Activated T-helper 9 cell treated with anti-CD3 and anti-CD28 coated beads, Interleukin-2, amount 50 U/mL, for 16 hours (primary cell): ENCODE measurements at places on chromosomes 2 and 18.

DNA sequence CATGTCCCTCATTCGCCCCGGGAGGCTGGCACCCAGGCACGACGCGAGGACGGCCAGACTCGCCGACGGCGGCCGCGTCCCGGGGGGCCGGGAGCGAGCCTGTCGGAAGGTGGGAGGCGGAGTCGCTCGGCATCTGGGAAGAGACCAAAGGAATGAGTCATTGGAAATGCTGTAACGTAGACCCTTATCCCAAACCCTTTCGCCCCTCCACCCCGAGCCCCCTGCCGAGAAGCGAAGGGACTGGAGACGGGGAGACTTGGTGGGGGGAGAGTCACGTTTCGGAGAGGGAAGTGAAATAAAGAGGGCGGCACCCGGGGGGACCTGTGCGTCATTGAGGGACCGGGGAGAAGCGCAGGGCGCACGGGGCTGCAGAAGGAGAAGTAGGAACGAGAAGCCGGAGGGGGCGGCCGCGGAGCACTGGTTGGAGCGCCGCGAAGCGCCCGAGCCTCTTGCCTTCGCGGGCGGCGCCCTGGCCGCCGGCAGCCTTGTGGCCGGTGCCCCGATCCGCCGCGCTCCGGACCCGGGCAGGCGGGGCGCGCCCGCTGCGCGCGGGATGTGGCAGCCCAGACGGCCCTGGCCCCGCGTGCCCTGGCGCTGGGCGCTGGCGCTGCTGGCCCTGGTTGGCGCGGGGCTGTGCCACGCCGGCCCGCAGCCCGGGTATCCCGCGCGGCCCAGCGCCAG is at the start of gene EMILIN2:
Gene EMILIN2, plus strand, starts transcription at position 371 of the 681 bp plus-strand sequence. Its CDS starts 183 bp downstream, at position 554.
- DNase-seq: peak; percentile 21

- no peak for DNase-seq
These were observed 122.9 kb downstream of the GLI2 start for GRCh38 chr2:120858361-120859106.

GRCh38 chr2:53575721-53576124 is 191.9 kb upstream of the CHAC2 start:
- DNase-seq: no peak

GRCh38 chr2:45821558-45822271 is 170.2 kb downstream of the PRKCE start:
- no peak for DNase-seq

DNA sequence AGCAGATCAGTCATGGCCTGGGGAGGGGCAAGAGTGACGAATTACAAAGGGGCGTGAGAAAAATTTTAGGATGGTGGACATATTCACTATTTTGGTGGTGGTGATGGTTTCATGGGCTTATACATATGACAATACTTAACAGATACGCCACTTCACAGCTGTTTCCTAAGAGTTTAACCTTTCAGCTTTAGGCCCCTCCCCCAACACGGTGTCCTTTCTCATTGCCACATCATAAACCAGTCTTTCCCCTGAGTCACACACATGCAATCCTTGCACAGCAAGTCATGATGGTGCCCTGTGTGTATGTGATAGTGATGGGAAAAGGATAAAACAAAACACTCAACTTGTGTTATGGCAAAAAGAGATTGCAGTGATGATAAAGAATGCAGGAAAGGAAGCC is 47.6 kb upstream of the IL1R1 start:
- no peak for DNase-seq

DNA sequence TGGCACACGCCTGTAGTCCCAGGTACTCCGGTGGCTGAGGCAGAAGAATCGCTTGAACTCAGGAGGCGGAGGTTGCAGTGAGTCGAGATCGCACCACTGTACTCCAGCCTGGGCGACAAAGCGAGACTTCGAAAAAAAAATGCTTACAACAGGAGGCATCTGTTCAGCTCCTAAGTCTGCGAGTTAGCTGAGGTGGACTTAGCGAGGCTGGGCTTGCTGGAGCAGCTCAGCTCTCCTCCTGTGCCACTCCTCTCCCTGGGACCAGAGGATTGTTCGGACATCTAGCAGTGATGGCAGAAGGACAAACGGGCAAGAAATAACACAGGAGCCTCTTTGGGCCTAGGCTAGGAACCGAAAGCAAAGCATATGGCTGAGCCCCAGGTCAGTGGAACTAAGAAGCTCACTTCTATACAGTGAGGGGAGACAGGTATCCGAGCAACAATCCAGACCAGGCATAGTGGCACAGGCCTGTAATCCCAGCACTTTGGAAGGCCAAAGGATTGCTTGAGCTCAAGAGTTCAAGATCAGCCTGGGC is 260.1 kb downstream of the GLI2 start:
- DNase-seq: no peak

GRCh38 chr2:121555008-121555407 is 24.3 kb downstream of the RNU4ATAC start:
- DNase-seq: no peak

- no peak for DNase-seq
These were observed 104.5 kb downstream of the OSBPL6 start for GRCh38 chr2:178298785-178299212.

DNA sequence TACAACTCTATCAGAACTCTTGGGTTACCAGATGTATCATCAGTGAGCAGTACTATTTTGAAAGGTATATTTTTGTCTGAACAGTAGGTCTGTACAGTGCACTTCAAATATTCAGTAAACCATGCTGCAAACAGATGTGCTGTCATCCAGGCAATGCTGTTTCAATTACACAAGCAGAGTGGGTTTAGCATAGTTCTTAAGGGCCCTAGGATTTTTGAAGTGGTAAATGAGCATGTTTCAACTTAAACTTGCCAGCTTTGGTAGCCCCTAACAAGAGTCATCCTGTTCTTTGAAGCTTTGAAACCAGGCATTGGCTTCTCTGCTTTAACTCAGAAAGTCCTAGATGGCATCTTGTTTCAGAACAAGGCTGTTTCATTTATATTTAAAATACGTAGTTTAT is 1519.9 kb downstream of the SUCLG1 start:
- DNase-seq: no peak

DNA sequence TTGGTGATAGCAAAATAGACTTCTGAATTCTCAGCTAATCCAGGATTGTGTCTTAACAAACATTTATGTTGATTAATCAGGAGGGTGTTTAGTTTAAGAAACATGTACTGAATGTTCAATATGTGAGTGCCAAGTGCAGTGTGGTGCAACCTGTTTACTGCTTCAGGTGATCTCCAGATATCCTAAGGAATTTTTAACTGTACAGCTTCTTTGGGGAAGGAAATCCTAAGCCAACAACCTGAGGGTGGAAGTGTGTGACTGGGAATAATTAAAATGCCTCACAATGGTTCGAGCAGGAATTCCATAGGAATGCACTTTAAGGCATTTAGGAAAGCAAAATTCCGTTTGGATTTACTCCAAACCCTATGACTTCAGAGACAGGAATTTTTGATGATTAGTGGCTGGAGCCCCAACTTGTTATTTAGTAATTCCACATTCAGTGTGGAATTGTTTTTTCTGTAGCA is 16.4 kb downstream of the CRIM1 start:
- no peak for DNase-seq

GRCh38 chr2:99634234-99634633 is 144.4 kb upstream of the REV1 start:
- DNase-seq: no peak

GRCh38 chr2:216222650-216223352 is 113.7 kb downstream of the XRCC5 start:
- no peak for DNase-seq

DNA sequence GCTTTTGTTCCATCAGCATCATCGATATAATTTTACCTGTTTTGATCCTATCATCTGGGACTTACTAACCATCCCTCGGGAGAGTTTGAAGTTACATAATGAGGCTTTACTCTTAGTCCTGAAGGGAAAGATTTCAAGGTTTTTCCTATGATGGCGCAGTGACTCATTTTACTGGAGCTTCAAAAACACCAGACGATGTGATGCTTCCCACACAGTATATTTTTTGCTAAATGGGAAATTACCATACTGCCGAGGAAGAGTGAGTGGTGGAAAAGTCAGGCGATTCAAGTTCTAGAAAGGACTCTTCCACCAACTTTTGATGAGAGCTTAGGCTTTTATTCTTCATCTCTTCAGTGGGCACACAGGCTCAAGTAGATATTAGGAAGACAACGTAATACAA is 44.6 kb upstream of the GCG start:
- DNase-seq: no peak

- DNase-seq: no peak
These were observed 20.9 kb upstream of the CCBE1 start for GRCh38 chr18:59718108-59718463.

DNA sequence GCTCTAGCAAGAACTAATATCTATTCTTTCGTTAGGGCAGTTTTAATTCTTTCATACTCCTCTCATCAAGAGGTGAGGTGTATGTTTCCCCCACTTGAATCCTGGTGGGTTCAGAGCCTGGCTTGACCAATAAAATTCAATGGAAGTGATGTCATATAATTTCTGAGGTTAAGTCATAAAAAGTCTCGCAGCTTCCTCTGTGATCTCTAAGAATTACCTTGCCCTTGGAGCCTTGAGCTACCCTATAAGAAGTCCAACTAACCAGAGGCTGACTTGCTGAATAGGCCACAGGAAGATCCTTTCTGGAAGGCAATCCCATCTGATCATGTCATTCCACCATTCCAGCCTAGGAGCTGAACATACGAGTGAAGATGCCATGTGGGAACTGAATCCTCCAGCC is 26.1 kb upstream of the INO80D start:
- no peak for DNase-seq

DNA sequence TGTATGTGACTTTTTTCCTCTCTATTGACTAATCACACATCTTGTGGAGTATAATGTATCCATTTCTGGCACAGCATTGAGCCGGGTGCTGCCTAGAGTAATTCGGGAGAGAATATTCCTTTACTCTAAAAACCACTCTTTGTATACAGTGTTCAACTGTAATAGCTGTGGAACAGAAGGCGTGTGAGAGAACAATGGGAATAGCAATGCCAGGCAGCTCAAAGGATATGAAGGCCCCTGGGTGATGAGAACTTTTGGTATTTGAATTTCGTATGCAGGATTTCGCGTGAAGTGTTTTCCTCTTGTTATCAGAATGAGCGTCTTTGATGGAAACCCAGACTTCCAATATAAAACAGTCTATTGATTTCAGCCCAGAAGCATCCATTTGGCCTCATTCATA is 84.6 kb upstream of the MAP3K20 start:
- no peak for DNase-seq

- no peak for DNase-seq
These were observed 1.7 kb downstream of the EVA1A start for GRCh38 chr2:75558786-75559679.

DNA sequence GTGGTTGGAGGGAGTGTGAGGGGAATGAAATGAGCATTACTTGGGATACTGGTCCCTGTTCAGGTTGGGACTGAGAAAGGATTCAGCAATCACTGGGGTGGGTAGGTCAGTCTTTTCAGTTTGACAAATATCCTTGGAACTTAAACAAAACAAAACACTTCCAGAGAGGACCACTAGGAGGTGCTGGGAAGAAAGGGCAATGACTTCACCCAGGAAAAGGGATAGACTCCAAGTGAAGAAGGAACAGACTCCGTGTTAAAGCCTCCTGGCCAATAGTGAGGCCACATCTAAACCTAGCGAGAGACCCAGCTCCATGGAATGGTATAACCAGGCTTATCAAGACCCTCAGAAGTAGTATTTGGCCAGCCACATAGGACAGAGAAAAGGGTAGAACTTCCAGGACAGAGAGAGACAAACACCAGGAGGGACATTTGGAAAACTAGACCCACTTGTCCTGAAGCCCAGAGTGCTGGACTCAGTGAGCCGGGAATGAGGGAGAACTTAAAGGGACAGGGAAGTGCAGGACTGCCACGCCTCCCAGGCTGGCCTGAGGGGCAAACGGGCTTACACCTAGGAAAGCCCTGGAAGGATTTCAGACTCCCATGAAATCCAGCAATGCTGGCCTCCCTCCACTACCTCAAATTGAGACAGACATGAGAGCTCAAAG is 19.6 kb upstream of the KCNG3 start:
- no peak for DNase-seq

DNA sequence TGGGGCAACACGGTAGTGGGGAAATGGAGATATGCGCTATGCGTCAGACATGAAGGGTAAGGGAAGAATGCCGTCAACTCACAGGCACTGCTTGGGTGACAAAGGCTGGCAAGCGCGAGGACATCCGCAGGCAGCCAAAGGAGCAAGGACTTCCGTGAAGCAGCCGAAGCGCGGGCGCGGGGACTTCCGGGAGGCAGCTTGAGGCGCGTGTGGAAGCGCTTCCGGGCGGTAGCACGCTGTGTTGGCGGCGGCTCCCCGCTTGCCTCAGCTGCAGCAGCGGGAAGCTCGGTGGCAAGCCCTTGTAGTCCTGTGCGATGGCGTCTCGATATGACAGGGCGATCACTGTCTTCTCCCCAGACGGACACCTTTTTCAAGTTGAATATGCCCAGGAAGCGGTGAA is at the start of gene PSMA8:
Gene PSMA8, plus strand, starts transcription at position 218 of the 400 bp plus-strand sequence. Its CDS starts 97 bp downstream, at position 315.
- peak; percentile 38 for DNase-seq

GRCh38 chr18:54223568-54224241 is 764 bp downstream of the MBD2 start:
- DNase-seq: peak; percentile 29
